ENCODE measurements at places on chromosomes 1 and 21. TPM values are rescaled to one million over a fixed set of nuclear protein-coding genes. Genes with fewer than 3 reads are reported as not detected.

- no peak for DNase-seq
These were observed 59.4 kb upstream of the NEK2 start for GRCh38 chr1:211734791-211735190.

DNA sequence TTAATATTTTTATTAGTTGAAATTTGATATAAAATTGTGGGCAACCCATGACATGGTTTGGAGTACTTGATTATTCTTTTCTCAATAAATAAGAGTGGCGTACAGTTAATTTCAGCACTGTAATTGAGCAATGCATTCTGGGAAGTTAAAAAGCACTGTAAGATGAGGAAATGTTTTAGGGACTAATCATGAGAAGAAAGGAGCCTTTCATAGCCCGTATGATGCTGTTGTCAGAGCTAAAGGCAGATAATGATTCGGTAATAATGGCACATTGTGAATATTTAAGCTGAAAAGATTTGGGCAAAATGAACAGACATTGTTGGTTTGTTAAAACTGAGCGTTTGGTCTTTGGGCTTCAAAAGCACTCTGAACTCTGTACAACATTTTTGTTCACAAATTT is 139.3 kb downstream of the NFIA start:
- no peak for DNase-seq

- DNase-seq: no peak
These were observed 60.7 kb upstream of the TBX15 start for GRCh38 chr1:119048624-119049404.

- DNase-seq: no peak
These were observed 670 bp downstream of the COX20 start for GRCh38 chr1:244836135-244836521.

GRCh38 chr1:67436511-67437055 is 6.4 kb upstream of the SERBP1 start:
- DNase-seq: no peak

DNA sequence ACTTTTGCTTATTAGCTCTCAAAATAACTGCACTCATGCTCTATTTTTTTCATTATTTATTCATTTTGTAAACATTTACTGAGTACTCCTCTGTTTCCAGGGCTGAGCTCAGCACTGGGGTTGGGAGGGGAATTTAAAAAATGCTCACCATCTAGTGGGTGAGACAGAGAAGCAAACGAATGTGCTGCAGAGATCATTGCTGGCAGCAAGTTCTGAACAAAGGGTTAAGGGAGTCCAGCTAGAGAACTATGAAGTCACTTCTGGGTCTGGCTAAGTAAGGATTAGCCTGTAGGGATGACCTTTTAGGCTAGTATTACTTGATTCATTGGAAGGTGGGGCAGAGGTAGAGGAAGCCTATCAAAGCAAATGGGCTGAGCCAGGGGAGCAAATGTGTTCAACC is 99.1 kb upstream of the ZNF644 start:
- DNase-seq: no peak

- no peak for DNase-seq
These were observed 7.5 kb upstream of the CSRP1 start for GRCh38 chr1:201514466-201514865.

DNA sequence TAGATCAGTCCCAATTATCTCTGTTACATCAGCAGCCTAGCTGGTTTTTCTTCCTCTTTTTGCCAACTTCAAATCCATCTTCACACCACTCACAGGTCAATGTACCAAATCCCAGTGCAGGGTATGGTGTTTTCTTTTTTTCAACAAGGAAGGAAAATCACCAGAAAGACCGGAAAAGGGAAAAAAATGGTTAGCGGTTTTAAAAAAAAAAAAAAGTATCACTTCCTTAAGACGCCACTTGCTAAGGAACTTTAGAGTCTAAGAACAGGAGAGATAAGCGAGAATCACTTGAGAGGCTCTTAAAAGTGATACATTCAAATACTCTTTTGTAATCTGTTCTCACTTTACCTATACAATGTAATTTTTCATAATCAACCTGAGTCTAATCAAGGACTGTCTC is 3.1 kb upstream of the OR10J1 start:
- DNase-seq: no peak

- no peak for DNase-seq
These were observed 8.4 kb upstream of the IKBKE start for GRCh38 chr1:206461602-206462455.

DNA sequence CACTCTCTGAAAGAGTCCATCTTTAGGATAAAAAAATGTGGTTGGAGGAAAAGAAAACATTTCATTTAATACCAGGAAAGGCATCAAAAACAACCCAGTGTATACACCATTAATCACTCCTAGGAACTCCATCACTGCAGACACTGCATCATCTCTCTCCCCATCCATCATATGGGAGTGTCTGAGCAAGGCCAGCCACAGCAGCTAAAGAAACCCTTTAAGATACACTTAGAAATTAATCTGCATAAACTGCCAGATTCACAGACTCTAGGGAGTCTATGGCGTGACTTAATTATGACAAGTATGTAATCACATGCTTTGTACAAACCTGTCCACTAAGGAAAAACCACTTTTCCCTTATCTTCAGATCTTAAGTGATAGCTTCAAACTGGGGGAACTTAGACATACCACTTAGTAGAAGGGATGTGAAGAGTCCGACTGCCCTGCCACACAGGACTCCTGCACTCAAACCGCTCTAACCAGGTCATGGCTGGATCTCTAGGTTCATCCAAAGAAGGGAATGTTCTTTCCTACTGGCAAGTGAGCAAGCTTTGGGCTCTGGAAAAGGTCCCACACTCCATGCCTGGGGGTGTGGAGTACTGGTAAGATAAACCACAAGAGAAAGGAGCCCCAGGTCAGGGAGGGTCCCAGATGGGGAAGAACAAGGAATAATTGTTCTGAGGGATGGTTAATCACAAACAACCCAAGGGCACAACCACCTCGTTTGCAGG is 61.0 kb upstream of the C8B start:
- no peak for DNase-seq

DNA sequence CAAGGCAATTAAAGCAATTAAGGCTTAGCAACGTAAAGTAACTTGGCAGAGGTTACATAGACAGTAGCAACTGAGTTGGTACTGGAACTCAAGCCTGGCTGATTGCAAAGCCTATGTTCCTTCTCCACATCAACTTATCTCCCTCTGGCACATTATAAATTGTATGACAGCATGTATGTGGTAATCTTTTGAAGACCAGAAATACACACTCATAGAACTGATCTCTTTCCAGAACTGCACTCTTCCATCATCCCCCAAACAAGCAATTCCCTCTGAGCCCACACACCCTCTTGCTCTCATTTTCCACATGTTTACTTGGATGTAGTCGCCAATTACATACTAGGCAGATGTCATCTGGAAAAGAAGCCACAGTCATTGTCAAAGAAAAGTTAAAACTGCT is 502.2 kb downstream of the PLPP3 start:
- DNase-seq: no peak

DNA sequence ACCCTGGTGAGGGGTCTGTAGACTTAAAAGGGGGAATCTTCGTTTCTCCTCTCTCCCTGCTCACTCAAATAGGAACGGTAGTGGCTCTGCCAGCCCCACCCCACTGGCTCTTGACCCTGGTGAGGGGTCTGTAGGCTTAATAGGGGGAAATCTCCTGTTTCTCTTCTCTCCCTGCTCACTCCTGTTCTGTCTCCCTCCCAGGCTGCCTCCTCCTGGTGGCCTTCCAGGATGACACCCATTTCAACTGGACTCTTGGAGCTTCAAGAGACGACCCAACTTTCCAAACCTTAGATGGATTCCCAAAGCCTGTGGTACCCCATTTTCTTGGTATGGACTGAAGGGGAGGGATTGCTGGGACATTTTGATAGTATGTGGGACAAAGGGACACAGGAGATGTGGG is 1.4 kb upstream of the EPHB2 start:
- DNase-seq: no peak

DNA sequence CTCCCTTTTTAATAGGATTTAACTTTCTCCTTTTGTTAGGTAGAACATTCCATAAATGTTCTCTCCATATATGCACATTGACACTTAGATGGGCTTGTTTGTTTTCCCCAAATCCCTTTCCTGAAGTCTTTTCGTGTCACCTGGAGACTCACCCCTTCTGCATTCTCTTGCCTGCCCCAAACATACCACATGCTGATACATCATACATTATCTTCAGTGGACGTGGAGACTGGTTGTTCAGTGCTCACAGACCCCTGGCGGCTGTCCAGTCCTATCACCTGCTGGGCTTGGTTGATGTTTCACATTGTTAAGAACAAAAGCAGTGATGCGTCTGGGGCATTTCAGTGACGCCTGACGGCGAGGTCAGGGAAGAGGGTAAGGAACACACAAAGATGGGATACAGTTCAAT is 22.2 kb downstream of the FMOD start:
- no peak for DNase-seq

- no peak for DNase-seq
These were observed 105.7 kb upstream of the PPP2R5A start for GRCh38 chr1:212179394-212180076.

GRCh38 chr1:197339106-197340060 is 71.3 kb downstream of the CRB1 start:
- no peak for DNase-seq

GRCh38 chr1:22457345-22457744 is 5.7 kb downstream of the ZBTB40 start:
- no peak for DNase-seq

DNA sequence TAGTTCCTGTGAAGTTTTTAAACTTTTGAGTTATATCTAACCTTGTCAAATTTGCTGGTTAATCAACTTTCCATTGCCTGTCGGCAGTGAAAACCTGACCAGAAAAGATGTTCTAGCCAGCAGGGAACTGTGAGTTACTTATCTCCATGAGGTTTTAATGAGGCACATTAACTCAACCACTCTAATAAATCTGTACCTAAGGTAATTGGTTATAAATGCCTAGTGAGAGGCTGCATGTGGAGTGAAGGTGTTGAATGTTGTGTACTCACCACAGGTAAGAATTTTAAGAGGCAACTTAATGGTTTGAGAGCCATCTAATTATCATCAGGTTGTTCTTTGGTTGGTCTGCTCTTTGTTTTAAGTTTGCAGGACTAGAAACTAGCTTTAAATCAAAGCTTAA is 138.4 kb upstream of the LHX8 start:
- no peak for DNase-seq

DNA sequence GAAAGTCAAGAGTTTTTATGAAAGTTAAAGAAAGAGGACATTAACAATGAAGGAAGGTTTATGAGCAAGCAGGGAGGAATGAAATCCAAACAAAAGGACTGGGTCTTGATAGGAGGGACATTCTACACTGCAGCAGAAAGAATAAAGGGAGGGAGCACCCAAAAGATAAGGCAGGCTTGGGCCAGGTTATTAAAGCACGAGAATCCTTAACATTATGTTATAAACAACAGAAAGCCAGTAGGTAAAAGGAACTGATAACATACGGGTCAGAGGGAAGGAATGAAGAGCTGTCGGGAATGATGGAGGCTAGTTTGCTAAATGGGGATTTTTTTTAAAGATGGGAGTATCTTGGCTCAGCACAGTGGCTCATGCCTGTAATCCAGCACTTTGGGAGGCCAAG is 19.4 kb downstream of the LPGAT1 start:
- no peak for DNase-seq

DNA sequence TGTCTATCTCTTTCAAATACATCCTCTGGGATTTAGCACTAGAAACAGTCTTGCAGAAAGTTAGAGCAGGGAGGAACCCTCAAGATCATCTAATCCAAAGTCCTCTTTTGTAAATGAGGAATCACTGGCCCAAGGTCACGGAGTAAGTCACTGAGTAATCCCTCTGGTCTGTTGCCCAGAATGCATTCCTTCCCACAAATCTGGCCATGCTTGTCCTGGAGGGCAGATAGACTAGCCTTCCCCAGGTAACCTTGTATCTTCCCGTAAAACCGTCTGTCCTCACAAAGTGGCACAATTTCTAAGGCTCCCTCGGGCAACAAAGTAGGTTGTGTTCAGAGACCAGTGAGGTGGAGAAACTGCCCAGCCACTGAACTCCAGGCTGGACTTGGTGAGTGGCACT is 46.2 kb downstream of the DDR2 start:
- no peak for DNase-seq

DNA sequence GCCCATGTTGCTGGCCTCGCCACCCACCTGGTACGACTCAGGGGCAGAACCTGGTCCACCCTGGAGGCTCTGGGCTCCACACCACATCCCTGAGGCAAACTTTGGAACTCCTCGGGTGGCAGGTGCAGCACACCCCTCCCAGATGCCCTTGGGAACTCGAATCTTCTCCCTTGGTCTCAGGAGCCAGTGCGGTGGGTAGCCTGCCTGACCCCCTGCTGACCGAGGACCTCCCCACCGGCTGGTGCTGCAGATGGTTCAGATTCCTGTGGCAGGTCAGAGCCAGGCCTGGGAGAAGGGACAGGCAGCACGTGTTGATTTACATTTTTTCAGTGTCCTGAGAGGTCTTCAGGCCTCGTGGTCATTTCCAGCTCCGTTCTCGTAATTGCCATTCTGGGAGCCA is 6.3 kb upstream of the CFAP410 start:
- no peak for DNase-seq

GRCh38 chr1:159632922-159633321 is 45.3 kb downstream of the APCS start:
- no peak for DNase-seq

GRCh38 chr1:78141531-78142231 is 95.9 kb downstream of the GIPC2 start:
- DNase-seq: no peak

- no peak for DNase-seq
These were observed 113.9 kb upstream of the BACE2 start for GRCh38 chr21:41054018-41054578.

GRCh38 chr1:234866007-234866866 is 256.3 kb upstream of the IRF2BP2 start:
- peak; percentile 57 for DNase-seq

The TGFB2 gene
- polyA plus RNA-seq: 1.9 TPM

The HUNK gene
- polyA plus RNA-seq: 0.05 TPM

The AMY2A gene
- polyA plus RNA-seq: 0.09 TPM

The RAB29 gene
- 5.5 TPM for polyA plus RNA-seq

The FCRL3 gene
- polyA plus RNA-seq: 0.03 TPM

The SLC50A1 gene
- 10.8 TPM for polyA plus RNA-seq

The MAEL gene
- polyA plus RNA-seq: 0.04 TPM

The MAP1LC3C gene
- 1.3 TPM for polyA plus RNA-seq

The SIK1 gene
- 85.1 TPM for polyA plus RNA-seq

The HSD11B1 gene
- polyA plus RNA-seq: 1.0 TPM

The MYBPH gene
- polyA plus RNA-seq: 39.1 TPM

The KRTAP20-4 gene
- polyA plus RNA-seq: not detected

The IL22RA1 gene
- polyA plus RNA-seq: not detected

The GPR25 gene
- polyA plus RNA-seq: not detected

The TGFBR3 gene
- 5.1 TPM for polyA plus RNA-seq

The OLFM3 gene
- not detected for polyA plus RNA-seq

The OR2G3 gene
- polyA plus RNA-seq: not detected

The SYCP1 gene
- not detected for polyA plus RNA-seq

The LCE3E gene
- polyA plus RNA-seq: not detected

Data from psoas muscle (tissue), 8 donors.